A549 treated with Hydrocortisone at 1 μM for 4 hours (cell line): ENCODE measurements at places on chromosomes 12 and 14. TPM values are rescaled to one million over a fixed set of nuclear protein-coding genes. Genes with fewer than 3 reads are reported as not detected.

The IL31 gene
- total RNA-seq = not detected in 5 replicates

The ABCD2 gene
- total RNA-seq = not detected in 5 replicates

The BEST3 gene
- total RNA-seq = 0.90 to 2.0 TPM (median 1.2 TPM) in 5 replicates

The OR4E2 gene
- not detected in 5 replicates for total RNA-seq

The CLEC4C gene
- not detected in 5 replicates for total RNA-seq

The CMA1 gene
- total RNA-seq = not detected in 5 replicates

The CAPZA3 gene
- not detected in 5 replicates for total RNA-seq

The SPIC gene
- total RNA-seq = not detected in 5 replicates

The TRHDE gene
- 0.01 to 0.18 TPM (median 0.07 TPM) in 5 replicates for total RNA-seq

The EMC9 gene
- 46.8 to 61.3 TPM (median 57.0 TPM) in 5 replicates for total RNA-seq

The DPPA3 gene
- total RNA-seq = not detected in 5 replicates

The CCDC175 gene
- not detected in 5 replicates for total RNA-seq

The GSG1 gene
- total RNA-seq = 0.39 to 1.0 TPM (median 0.62 TPM) in 5 replicates
